Urinary bladder (tissue), 4 donors: ENCODE measurements at places on chromosomes 7 and 10. TPM values are rescaled to one million over a fixed set of nuclear protein-coding genes. Genes with fewer than 3 reads are reported as not detected.

Gene FAS
- total RNA-seq: 48.3 TPM

Gene GRID2IP
- total RNA-seq: 0.32 TPM

Gene SPDYE1
- total RNA-seq: not detected

Gene JMJD1C
- total RNA-seq: 273 TPM

Gene MACROH2A2
- 15.2 TPM for total RNA-seq
